Epithelial cell of proximal tubule (primary cell): ENCODE measurements at places on chromosomes 12 and 14.

DNA sequence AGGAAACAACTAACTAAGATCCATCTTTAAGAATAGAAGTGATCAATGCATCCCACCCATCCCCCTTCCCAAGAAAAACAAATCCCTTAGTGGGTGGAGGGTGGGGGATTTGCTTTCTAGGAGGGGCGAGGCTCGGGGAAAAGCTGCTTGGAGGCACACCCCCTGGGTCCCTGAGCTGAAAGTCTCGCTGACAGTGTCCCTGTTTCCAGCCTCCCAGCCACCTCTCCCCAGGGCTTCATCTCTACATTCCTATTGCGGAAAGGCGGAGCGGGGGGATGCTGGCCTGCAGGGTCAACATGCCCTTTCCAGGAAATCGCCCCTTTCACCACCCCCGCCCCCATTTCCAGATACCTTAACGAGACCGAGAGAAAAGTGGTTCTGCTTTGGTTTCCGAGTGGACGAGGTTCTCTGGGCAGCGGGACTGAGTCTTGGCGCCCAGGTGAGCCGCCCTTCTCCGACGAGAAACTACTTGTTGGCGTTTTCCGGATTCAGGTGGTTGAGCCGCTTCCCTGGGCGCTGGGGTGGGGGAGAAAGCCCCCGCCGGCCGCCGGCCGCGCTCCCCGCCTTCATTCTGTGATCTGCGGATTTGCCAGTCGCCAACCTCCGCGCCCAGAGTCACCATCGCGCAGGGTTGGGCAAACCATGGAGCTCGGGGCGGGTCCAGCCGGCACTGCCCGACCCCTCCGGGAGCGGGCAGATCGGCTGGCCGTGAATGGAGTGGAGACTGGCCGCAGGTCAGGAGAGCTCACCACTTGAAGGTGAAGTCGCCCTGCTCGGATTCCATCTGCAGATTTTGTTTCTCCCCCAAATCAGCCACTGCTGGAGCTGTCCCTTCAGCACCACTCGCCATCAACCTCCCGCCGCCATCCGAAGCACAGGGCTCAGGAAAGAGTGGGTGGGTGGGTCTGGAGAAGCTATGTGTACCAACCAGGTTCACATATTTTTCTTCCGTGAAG, 505 bp downstream of the KCNC2 start:
- DNase-seq, result no peak

GRCh38 chr14:69242311-69243224, 17.4 kb upstream of the GALNT16 start:
- DNase-seq, result peak; percentile 26

- no peak for DNase-seq
Measured at GRCh38 chr14:65297744-65298143, 114.8 kb upstream of the FUT8 start.

DNA sequence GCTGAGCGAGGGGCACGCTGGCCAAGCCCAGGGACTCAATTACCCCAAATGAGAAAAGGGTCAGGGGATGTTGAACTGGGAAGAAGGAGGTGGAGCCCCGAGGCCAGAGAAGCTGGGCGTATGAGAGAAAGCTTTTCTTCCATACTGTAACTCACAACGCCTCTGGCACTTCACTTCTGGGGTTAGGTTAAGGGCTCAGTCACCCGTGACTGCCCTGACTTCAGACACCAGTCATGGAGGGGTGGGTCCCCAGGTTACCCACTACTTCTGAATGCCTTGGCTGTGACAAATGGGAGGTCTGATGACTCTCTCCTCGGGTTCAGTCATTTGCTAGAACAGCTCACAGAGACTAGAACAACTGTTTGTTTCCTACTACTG, 5.5 kb upstream of the GPR132 start:
- DNase-seq, result no peak

DNA sequence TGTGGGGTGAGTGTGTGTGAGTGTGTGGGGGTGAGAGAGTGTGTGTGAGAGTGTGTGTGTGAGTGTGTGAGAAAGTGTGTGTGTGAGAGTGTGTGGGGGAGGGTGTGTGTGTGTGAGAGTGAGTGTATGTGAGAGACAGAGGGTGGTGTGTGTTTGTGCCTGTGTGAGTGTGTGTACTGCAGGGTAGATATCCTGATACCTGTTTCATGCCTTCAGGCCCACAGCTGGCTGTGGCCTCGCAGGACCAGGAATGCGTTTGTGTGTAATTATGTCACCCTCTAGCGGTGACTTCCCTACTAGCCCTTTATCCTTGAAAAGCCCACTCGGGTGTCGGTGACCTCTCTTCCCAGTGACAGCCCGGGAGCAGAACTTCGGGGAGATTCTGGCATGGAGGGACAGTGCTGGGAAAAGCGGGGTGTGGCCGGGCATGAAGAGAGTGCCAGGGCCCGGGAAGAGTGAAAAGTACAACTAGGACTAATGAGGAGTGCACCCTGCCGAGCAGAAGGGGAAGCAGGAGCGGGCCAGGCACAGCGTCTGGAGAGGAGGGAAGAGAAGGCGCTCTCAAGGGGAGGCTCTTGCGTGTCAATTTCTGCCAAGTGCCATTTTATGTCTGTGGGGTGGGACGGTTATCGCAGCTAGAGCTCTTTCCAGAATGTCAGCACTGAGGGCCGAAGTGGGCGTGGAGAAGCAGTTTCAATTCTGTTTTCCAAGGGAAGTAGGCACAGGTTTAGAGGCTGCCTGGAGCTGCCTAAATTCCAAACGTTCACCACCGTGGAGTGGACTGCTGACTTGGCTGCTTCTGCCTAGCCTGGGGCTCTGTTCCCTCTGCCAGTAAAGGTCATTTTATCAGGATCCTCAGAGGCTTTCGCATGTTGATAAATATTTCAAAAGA, 11.0 kb upstream of the FBXL14 start:
- DNase-seq, result peak; percentile 63

- DNase-seq, result no peak
Measured at GRCh38 chr14:54335569-54336155, 61.1 kb upstream of the CDKN3 start.

- no peak for DNase-seq
Measured at GRCh38 chr14:26855077-26855753, 257.4 kb upstream of the NOVA1 start.

- no peak for DNase-seq
Measured at GRCh38 chr14:68632054-68632895, 160.6 kb downstream of the ZFP36L1 start.

GRCh38 chr14:72740966-72741825, 152.7 kb downstream of the DPF3 start:
- no peak for DNase-seq

DNA sequence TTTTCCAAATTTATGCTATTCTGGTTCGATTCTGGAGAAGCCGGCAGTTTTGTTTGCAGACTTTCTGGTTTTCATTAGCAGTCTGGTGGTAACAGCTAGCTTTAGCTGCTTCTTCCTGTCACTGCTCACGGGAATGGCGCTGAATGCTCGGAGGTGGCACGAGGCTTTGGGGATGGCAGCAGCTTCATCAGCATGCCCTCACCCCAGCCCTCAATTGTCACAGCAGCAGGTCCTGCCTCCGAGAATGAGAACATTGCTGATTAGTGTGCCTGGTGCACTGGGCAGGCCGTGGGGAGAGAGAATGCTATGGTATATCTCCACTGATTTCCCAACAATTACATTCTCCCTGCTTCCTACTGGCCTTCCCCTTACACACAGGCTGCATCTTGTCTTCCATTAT, 73.6 kb downstream of the SAMD4A start:
- no peak for DNase-seq

DNA sequence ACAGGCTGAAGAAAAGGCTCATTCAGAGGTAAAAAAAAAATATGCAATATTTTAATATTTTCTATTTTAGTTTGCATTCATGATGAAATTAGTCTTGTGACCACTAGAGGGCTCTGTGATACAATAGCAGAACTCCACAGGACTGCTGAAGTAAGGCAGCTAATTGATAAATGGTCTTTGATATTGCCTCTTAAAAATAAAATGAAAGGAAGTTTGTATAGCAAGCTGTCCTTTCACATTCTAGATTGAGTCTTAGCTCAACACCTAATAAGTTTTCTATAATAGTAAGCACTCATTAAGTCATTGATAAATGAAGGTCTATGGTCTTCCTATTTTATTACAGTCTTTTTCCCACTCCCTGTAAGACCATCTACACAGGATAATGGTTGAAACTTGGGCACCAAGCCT, 315.7 kb downstream of the NAV3 start:
- no peak for DNase-seq

DNA sequence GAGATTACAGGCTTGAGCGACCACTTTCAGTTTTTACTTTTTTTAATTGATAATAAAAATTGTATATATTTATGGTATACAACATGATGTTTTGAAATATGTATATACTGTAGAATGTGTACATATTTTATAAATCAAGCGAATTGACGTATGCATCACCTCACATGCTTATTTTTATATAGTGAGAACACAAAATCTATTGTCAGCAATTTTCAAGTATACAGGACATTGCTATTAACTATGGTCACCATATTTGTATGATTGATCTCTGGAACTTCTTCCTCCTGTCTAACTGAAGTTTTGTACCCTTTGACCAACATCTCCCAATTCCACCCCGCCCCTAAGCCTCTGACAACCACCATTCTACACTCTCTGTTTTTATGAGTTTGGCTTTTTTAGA, 56.3 kb upstream of the KICS2 start:
- DNase-seq, result no peak

DNA sequence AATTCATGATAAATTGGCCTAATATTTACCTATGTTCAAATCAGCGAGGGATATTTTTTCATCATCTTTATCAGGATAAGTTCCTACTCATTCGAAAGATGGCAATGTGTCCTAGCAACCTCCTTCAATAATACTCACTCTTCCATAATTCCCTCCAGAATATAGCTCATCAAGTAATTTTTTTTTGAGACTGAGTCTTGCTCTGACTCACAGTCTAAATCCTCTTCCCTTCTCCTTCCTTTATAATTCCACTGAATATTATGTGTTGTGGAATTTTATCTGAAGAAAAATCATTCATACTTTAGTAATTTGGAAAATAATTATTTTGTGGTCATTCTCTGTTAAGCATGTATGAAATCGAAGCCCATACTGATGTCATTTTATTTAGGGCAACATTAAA, 663.8 kb downstream of the FLRT2 start:
- DNase-seq, result no peak

GRCh38 chr14:89445273-89445973, 28.4 kb upstream of the FOXN3 start:
- DNase-seq, result no peak

- no peak for DNase-seq
Measured at GRCh38 chr12:104551313-104551931, 94.7 kb downstream of the CHST11 start.

DNA sequence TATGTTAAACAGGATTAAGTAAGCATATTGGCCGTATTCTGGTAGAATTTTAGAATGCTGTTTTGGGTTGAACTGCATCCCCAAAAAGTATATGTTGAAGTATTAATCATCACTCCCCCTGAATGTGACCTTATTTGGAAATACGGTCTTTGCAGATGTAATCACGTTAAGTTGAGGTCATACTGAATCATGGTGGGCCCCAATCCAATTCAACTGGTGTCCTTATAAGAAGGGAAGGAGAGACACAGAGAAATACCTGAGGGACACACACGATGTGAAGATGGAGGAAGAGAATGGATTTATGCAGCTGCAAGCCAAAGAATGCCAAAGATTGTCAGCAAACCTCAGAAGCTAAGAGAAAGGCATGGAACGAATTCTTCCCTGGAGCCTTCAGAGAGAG, 268.6 kb downstream of the ITPR2 start:
- DNase-seq, result no peak

DNA sequence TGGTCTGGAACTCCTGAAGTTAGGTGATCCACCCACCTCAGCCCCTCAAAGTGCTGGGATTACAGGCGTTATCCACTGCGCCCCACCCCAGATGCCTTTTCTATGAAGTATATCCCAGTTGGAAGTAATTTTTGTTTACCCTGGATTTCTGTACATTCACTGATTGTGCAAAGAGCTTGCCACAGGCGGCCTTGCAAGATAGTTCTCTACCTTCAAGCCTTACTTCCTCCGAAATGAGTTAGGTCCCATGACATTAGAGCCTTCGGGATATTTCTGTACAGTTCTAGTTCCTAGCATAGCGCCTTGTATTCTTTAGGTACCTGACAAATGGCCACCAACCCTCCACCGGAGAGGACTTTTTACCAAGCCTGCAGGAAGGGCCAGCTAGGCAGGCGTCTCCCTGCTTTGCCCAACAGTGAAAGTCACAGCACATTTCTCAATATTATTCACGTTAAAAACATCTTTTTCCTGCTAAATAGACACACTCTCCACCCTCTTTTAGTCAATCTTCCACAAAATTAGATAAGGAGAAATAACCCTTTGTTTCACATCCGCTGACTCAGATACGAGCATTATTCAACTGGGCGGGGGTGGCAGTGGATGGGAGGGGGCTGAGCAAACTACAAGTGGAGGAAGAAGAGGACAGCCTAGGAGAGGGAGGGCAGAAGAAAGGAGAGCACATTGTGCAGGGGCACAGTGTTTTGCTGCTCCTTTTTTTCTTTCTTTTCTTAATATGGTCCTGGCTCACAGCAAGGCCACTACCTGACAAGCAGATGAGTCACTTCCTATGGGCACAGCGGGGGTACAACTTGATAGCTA, 40.0 kb upstream of the CAPRIN2 start:
- DNase-seq, result no peak

GRCh38 chr12:50786498-50787231, 22.8 kb downstream of the ATF1 start:
- peak; percentile 96 for DNase-seq

DNA sequence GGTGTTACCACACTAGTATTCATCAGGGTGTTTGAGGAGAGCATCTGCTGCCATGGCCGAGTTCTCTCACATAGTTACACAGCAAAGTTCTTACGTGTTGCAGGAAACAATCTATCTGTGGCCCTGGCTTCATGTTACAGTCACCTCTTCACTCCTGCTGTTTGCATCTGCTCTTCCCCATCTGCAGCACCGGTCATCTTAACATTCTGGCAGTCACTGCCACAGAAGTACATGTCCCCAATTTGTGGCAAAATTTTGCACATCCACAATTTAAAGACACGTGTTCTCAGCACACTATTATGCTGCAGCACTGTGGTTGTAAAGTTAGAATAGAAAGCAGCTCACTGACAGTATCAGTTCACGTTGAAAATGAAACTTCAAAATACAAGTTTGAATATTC, 23.2 kb downstream of the MAPK1IP1L start:
- DNase-seq, result no peak

DNA sequence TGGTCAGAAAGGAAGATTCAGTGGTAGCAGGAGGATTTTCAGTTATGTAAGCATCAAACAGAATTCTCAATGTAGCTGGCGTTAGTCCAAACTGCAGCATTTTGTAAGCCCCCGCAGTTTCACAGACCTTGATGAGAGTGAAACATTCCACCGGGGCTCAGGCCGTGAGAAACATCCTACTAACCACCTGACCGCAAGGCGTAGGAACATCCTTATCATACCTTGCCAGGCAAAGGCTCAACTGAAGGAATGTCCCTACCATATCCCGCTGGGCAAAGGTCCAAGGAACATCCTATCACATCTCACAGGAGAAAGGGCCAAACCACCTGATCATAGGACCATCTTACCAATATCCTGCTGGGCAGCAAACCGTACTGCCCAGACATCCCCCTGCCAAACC, 624.8 kb upstream of the TMEM132C start:
- DNase-seq, result no peak
